ENCODE measurements at places on chromosomes 3 and 15. TPM values are rescaled to one million over a fixed set of nuclear protein-coding genes. Genes with fewer than 3 reads are reported as not detected.

TMOD3 gene
- 47.4 TPM for total RNA-seq

PGBD4 gene
- 2.4 TPM for total RNA-seq

GOLGA8O gene
- total RNA-seq = 0.16 TPM

DNA sequence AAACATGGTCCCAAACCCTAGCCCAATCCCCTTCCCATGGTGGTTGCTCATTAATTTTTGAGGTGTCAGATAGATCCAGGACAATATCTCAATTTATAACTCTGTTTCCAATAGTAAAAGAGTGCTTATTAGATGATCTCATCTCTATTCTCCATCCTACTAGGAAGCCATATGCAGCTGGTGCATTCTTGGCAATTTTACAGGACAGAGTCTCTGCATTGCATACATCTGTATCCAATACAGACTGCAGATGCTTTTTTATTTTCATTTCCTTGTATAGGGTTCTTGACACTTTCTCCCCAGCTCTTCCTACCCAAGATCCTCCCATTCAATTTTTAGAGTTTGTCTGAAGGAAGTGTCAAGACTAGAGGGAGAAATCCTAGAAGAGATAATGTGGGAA lies 194.8 kb upstream of the DPH6 start:
- no peak for DNase-seq

DNA sequence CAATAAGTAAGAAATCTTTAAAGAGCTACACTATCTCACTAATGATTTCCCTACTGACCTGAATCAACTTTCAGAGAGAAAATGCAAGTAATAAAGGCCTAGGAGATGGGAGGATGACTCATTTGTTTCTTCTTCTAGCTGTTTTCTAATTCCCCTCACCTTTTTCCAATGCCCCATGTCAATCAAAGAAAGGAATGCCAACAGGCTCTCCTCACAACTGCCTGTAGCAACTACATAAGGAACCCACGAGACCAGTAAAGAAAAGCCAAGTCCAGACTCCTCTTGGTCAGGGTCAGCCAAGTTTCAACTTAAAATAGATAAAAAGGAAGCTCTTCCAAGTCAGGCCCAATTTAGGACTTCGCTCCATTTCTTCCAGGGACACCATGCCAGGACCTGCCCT lies 201.9 kb downstream of the TNIK start:
- DNase-seq = no peak

- DNase-seq = no peak
Measured at GRCh38 chr15:60899322-60899966, 329.7 kb downstream of the RORA start.

Data from activated T-cell treated with anti-CD3 and anti-CD28 coated beads, Interleukin-2, amount 50 U/mL, for 4 hours (primary cell).